8988T (cell line): ENCODE measurements at places on chromosomes 7 and 10.

DNA sequence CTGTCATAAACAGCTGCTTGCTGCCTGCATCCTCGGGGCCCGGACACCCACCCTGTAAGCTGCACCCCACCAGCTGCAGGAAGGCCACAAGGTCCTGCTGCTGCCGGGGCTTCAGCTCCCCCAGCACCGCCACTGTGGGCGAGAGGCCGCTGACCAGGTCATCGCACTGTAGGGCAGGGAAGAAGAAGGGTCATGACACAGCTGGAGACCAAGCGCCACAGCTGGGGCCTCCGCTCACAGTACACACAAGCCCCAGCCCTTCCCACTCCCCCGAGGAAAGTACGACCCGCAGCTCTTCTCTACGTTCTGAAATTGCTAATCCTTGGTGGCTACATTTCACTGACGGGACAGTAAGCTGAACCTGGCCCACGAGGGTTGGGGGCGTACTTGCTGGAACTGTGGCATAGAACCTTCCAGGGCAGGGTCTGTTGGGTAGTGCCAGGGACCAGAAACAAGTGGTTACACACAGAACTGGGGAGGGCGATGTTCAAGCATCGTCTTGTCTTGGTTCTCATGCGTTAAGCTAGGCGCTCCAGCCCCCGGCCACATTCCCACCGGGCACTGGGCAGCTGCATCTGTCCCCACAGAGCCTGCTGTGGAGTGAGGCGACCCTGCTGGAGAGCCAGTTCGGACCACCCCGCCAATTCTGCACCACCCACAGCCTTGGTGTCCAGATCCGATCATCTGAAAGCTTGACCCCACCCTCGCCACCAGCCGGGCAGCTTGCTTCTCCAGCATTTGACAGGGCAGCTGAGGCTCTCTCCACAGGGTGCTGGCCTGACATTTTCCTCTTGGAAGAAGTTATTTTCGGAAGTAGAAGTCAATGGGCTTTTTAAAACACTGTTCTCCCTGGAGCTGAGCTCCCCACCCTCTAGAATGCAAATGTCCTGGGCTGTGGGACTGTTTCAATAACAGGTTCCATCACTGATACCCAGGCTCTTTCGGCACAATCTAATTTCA lies 50.8 kb downstream of the GSDME start:
- no peak for DNase-seq

DNA sequence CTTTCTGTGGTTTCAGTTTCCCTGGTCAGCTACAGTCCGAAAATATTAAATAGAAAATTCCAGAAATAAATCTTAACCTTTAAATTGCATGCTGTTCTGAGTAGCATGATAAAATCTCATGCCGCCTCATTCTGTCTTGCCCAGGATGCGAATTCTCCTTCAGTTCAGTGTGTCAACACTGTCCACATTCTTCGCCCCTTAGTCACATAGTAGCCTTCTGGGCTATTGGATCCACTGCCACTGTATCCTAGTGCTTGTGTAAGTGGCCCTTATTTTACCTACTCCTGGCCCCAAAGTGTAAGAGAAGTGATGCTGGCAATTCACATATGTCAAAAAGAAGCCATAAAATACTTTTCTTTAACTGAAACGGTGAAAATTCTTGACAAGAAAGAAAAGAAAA lies 129.6 kb downstream of the ZWINT start:
- DNase-seq = no peak

DNA sequence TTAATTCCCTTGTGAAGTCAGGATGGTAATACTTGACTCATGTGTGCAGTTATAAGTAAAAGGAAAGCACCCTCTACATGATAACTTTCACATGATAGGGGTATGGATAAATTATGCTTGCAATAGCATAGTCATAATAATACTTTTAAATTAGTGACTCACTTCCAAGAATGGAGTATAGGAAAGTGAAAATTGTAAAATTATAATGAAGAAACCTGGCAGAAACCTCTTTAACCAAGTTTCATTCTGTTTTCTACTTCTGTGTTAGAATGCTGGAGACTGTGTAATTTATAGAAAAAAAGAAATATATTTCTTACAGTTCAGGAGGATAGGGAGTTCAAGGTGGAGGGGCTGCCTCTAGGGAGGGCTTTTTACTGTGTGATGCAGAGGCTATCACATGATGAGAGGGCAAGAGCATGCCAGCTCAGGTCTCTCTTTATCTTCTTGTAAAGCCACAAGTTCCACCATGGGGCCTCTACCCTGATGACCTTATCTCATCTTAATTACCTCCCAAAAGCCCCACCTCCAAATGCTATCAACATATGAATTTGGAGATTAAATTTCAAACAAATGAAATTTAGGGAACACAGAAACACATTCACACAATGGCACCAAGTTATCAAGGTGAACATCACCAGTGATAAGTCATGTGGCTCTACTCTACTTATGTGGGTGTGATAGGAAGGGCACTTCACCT lies 43.2 kb downstream of the HDAC9 start:
- no peak for DNase-seq

GRCh38 chr10:132101529-132101928 lies 35.8 kb downstream of the JAKMIP3 start:
- no peak for DNase-seq

- no peak for DNase-seq
Observed at GRCh38 chr10:30974773-30975415, 56.8 kb downstream of the ZNF438 start.

DNA sequence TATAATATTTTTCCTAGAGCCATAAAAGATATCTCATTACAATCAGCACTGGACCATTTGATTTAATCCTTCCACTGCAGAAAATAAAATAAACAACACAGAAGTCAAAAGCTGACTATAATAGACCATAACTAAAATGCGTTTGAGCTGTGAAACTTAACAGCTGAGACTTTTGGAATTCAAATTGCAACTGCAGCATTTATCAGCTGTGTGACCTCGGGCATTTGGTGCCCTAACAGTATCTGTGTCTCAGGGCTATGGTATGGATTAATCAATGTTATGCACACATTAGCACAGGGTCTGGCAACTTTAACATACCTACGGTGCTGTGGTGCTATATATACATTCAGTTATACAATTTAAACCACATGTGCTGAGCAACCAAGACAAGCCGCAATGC lies 160.1 kb downstream of the COL28A1 start:
- DNase-seq = no peak
